ENCODE measurements at places on chromosomes 3 and 15.

DNA sequence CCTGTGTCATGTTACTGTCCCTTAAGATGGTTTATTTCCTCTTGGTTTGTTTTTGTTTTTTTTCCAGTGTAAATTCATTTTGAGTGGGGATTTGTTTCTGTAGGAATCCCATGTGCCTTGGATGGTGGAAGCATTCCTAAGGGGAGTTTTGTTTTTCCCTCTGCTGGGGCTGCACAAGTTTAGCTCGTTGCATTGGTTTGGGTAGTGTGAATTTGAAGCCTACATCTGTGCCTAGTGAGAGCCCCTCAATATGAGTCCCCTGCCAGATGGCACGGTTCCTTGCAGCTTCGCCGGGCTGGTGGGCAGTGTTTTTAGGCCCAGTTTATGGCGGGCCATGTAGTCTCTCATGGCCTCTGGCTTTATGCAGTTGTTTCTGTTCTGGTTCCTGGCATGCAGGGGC, 17.7 kb downstream of the ARID3B start:
- DNase-seq, result no peak

- DNase-seq, result no peak
Observed at GRCh38 chr3:84209474-84209873, 749.3 kb upstream of the CADM2 start.

GRCh38 chr3:106172780-106173179, 304.0 kb upstream of the CBLB start:
- DNase-seq, result peak; percentile 13

- no peak for DNase-seq
Observed at GRCh38 chr3:136898549-136898948, 36.5 kb downstream of the NCK1 start.

DNA sequence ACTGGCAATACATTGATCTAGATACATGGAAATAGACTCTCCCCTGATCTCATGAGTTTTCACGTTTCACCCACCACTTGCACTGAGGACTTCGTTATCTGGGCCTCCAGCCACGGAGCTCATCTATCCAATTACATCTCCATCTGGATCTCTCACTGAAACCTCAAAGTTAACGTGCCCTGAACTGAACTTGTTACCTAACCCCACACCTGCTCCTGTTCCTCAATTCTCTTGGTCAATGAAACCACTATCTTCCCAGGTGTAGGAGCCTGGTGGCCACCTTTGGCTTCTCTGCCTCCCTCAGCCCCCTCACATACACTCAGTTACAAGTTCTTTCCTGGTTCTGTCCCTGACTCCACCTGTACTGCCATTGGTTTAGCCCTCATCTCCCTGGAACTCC, 9.7 kb downstream of the DGKG start:
- DNase-seq, result no peak

GRCh38 chr15:82995938-82996337, 9.9 kb downstream of the RAMAC start:
- DNase-seq, result no peak

DNA sequence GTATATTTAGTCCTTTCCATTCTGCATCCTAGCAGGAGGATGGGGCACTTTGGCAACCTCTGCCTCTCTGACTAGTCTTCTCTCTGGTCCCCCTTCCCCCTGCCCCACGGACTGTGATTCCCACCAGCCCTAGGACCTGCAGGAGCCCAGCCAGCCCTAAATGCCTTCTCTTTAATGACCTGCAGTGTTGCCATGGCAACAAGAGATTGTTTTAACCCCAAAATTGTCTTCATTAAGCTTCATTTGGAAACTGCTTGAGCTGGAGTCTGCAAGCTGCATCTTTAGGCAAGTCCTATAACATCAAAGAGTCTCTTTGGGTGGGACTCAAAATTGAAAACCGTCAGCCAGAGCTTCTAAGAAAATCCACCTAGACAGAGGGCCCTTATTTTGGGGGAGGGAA, 59.7 kb upstream of the ANKRD34C start:
- no peak for DNase-seq

DNA sequence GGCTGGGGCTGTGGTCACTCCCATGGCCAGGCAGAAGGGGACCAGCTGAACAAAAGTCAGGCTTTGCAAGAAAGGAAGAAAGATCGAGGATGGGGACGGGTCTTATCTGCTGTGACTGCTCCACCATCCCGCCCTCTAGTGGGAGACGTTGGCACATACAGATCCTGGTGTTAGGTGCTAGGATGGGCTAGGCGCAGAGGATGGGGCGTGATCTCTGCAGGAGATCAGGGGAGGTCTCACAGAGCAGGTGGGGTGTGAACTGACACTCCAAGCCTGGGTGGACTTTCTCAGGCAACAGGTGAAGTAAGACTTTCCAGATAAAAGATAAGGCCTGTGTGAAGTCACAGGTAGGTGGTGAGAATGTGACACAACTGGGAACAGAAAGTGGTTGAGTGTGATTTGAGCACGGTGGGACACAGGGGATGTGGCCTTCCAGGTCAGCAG, 141.9 kb upstream of the SMAD3 start:
- peak; percentile 58 for DNase-seq

DNA sequence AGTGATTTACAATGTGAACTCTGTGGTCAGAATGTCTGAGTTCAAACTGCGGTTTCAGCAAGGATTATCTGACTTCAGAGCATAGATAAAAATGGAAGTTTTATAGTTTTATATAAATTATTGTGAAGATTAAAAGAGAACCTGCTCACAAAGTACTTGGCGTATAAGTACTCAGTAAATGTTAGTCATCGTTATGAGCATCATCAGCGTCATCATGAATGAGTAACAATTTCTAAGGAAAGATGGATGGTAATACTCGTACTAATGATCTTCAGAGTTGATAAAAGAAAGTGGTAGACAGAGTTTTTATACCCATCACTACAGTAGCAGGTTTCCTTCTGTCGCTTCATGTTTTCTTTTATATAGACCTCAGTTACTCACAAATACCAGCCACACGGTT, 341.8 kb downstream of the RAP2B start:
- DNase-seq, result no peak

- no peak for DNase-seq
Observed at GRCh38 chr3:104460477-104461406, 906.0 kb upstream of the ALCAM start.

DNA sequence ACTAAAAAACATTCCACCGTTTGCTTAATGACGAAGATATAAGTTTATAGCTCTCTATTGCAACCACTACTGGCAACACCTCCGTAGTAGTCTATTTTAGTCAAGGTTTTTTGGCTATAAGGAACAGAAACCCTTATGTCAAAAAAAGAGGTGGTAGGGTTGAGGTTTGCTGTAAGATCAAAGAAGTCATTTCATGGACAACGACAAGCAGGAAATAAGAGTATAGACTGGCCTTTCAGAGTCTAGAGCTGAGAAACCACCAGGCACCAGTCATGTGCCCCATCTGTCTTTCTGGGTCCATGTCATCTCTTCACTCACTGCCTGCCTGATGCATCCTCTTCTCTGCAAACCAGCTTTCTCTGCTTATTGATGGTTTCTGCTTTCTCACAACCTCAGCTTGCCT, 42.7 kb downstream of the THBS1 start:
- DNase-seq, result no peak

Data from hematopoietic multipotent progenitor cell treated with erythropoietin and hydrocortisone succinate and interleukin-3 and kit ligand, for 6 days (in vitro differentiated cells).